Heart right ventricle (tissue), 16 donors: ENCODE measurements at places on chromosomes 5 and 9.

GRCh38 chr5:144547098-144547499, 376.4 kb downstream of the KCTD16 start:
- DNase-seq = no peak

- no peak for DNase-seq
Observed at GRCh38 chr9:110249603-110250002, 6.7 kb downstream of the TXN start.

DNA sequence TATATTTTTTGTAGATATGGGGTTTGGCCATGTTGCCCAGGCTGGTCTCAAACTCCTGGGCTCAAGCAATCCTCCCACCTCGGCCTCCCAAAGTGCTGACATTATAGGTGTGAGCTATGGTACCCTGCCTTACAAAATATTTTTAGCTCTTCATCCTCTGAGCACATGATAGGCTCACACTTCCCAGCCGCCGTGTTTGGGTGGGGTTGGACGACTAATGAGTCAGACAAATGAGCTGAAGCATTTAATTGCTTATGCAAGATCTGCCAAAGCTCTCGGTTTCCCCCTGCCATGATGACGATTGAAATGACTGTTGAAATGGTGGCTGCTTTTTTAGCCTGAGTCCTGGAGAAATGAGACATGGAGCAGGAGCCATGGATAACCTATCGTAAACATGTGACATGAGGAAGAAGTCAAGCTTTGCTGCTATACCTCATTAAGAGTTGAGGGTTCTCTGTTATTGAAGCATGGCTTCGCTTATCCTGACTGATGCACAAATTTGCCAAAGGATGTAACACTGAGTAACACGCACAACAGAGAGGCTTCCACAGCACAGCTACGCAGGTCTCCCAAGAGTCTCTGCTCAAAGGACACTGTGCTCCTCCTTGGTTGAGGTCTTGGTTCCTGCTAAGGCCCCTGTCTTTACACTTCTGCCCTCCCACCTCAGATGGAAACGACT, 48.2 kb upstream of the GFPT2 start:
- DNase-seq = no peak

DNA sequence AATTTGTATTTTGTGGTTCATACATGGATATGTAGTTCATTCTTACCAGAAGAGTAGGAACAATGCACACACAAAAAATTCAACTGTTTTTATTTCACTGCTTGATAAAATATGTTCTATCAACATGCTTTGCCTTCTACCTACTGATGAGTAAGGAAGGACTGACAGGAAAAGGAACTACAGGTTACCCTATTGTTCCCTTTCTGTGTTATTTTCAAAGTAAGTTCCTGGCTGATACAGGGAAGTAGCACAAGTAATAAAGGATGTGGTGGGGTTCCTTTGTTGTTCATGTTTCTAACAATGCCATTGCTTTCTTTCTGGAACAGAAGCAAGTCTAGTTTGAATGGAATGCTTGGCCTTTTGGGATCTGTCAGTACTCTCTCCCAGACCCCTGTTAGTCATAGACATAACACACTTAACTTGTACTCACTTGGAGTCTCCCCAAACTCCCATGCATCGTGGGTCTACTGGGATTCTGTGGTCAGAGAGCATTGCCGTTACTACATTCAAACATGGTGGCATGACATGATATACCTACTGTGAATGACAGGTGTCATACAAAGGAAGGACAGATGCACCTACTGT, 20.2 kb upstream of the ALDOB start:
- DNase-seq = no peak

GRCh38 chr9:85142968-85143367, 473.4 kb downstream of the NTRK2 start:
- no peak for DNase-seq

DNA sequence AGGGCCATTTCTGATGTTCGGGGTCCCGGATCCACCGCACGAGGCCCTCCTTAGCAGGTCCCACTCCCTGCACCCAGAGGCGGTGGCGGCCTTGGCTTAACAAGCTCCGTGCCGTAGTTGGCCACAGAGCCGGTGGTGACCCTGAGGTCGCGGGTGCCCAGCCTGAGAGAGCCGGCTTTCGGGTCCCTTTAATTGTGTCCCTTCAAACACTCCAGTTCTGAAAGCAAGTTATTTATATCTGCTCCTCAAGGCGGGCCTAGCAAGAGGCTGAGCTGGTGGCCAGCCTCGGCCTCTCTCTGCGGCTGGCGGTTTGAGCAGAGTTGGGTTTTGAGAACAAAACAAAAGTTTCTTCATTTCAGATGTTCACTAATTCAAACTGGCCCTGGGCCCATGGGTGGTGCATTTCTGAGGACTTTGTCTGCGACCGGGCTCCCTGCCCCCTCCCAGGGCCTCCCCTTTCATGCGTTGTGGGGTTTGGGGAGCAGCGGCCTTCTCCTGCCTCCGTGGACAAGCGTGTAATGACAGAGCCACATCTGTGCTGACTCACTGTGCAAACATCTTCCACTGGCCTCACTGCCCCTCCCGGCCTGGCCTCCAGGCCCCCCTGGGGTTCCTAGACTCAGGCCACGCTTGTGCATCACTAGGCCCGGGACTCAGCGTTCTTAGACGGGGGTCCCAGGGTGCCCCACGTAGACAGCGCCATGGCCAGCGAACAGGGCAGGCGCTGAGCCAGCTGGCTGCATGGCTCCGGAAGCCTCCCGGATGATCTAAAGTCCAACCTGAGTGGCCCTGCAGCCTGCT, 49.4 kb upstream of the COL5A1 start:
- peak; percentile 38 for DNase-seq

DNA sequence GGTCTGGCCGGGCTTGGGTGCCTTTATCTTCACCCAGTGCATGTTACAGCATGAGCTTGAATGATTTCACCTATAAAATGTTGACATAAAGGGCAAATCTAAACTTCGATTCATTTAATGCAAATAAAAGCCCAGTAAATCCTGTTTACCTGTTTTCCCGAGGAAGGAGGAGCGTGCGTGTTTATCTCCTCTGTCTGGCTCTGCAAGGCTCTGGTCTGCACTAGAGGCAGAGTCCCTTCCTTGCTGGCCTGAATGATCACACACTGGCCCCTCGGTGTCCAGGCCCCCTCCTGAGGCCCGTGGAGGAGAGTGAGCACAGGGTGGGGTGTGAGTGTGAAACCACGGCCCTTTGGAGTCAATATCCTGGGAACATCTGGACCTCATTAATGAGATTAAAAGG, 125.1 kb upstream of the LHFPL2 start:
- no peak for DNase-seq

DNA sequence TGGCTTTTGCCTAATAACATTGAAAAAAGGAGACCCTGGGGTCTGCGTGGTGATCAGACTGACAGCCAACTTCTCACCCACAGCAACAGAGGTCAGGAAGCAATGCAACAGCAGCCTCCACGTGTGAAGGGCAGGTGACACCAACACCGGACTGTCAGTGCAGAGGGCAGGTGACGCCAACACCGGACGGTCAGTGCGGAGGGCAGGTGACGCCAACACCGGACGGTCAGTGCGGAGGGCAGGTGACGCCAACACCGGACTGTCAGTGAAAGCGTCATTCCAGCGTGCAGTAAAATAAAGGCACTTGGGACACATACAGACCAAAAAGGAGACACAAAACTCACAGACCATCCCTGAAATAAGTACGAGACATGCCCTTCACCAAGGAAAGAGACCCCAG, 37.2 kb upstream of the CEP72 start:
- no peak for DNase-seq

DNA sequence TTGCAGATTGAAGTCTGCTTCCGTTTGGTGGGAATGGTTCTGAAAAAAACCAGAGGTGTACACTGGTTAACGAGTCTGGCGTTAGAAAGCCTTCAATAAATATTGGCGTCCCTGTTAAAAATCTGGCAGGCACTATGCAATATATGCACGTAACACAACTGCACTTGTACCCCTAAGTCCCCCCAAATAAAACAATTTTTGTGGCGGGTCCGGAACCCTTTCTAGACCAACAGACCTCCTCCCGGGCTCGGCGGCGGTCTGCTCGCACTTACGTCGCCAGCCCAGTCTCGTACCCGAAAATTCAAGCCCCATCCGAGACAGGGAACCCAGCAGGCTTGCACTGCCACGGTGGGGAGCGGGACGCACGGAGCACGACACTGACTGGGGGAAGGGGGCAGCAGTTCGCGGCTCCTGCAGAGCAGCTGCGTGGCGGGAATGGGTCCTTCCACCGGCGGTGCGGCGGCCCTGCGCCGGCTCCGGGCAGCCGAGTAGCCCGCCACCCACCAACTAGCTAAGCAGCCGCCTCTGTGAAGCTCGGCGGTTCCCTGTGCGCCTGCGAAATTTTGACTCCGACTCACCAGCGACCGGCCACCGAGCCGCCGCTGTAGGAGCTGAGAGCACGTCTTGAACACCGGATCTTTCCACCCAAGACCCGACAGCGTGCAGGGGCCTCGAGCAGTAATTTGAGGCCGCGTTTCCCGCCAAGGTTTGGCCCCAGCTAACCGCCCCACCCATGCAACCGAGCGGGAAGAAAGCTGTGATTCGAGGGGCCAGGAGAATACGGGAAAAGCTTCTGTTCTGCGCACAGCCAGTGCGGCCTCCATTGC, 3.9 kb downstream of the MCIDAS start:
- no peak for DNase-seq

- DNase-seq = no peak
Observed at GRCh38 chr5:109989161-109989560, 299.4 kb downstream of the MAN2A1 start.

- DNase-seq = no peak
Observed at GRCh38 chr5:39561421-39561820, 136.6 kb upstream of the DAB2 start.

- DNase-seq = no peak
Observed at GRCh38 chr5:180160789-180161188, 48.2 kb downstream of the RASGEF1C start.

DNA sequence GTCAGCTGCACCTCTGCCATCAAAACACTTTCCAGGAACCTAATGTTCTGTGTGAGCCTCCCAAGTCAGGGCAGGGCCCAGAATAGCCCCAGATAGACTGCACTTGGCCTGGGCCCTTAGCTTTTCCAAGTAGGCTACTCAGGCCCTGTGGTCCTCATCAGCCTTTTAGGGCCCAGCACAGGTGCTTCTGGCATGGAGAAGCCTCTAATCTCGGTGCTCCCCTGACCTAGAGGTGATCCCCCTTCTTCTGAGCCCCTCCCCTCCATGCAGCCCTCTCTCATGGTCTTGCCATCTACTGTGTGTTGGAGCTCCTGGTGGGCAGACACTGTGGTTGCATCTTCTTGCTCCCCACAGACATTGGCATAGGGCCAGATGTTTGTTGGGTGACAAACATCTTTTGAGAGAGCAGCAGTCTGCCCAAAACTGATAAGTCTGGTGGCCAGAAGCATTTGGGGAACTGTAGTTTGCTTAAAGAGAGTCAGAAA, 28.1 kb downstream of the FRMPD1 start:
- no peak for DNase-seq

DNA sequence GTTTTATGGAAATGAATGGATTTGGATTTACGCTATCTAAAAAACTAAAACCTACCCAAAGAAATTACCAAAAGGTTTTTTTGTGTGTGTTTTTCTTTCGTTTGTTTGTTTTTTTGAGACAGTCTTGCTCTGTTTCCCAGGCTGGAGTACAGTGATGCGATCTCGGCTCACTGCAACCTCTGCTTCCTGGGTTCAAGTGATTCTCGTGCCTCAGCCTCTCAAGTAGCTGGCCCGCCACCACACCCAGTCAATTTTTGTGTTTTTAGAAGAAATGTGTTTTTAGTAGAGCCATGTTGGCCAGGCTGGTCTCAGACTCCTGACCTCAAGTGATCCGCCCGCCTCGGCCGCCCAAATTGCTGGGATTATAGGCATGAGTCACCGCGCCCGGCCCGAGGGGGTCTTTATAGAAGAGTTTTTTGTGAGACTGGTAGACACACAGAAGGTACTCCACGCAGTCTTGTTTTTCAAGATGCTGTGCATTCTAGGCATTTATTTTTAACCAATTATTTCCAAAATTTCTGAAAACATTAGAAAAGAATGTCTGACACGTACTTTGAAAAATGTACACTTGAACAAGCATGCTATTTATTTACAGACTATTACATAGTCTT, 75.7 kb downstream of the NR6A1 start:
- DNase-seq = no peak

DNA sequence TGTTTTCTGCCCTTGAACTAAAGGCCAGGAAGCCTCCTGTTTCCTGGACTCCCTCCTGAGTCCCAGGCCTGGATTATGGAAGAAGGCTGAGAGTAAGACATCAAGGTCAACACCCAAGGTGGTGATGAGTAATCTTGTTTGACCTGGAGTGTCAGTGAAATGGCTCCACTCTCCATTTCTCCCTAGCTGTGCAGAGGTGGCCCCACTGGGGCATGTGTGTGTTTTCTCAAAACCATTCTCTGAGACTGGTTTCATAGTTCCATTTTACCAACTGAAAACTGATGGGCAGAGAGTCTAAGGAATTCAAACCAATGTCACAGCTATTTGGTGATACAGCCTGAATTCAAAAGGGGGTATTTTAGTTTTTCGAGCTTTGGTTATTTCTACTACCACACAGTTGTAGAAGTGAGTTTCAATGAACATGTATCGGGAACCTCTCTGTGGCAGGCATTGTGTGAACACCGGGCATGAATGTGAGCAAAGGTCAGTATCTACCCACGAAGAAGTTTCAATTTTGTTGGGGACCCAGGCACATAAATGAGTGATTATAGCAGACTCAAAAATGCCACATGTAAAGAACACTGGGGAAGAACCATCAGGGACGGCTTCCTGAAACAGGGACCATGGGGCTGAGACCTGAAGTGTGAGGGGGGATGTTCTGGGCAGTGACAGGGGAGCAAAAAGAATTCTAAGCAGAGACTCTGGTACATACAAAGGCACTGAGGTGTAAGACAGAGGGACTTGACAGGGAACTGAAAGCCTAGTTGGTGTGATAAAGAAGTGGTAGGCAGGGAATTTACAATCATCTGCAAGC, 269.6 kb upstream of the KLF4 start:
- no peak for DNase-seq

GRCh38 chr5:135376961-135377624, 21.9 kb downstream of the MACROH2A1 start:
- DNase-seq = no peak

DNA sequence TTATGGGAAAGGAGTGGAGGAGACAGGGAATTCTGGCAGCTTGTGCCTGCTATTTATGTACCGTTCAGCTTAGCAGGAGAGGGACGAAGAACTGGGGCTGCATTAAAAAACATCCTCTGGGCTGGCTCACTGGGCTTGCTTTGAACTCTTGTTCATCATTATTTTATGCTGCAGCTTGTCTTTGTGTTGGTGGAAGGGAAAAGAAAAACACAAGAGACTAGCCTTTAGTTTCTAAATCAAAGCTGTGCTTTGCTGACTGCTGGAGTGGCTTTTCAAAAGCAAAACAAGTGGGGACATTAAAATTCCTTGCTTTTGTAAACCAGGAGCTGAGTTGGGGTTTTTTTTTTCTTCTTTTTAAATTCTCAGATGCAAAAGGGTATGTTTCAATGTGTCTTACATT, 5.9 kb upstream of the RGMB start:
- no peak for DNase-seq

- no peak for DNase-seq
Observed at GRCh38 chr9:98855592-98855991, 48.1 kb downstream of the GALNT12 start.

- DNase-seq = no peak
Observed at GRCh38 chr9:121807069-121807822, 155.8 kb downstream of the DAB2IP start.

- DNase-seq = no peak
Observed at GRCh38 chr5:143569722-143570567, 166.5 kb upstream of the NR3C1 start.
